Heart left ventricle (tissue), 16 donors: ENCODE measurements at places on chromosomes 11 and 22. TPM values are rescaled to one million over a fixed set of nuclear protein-coding genes. Genes with fewer than 3 reads are reported as not detected.
A peak's percentile ranks its signal among the peaks of the same experiment; 100 is the strongest.

The GLB1L3 gene
- polyA plus RNA-seq = not detected

The ADM2 gene
- polyA plus RNA-seq = 0.22 TPM

The FOLR2 gene
- polyA plus RNA-seq = 5.0 TPM

The BCR gene
- 12.6 TPM for polyA plus RNA-seq

The OR5W2 gene
- polyA plus RNA-seq = not detected

The PRODH gene
- polyA plus RNA-seq = 4.2 TPM

DNA sequence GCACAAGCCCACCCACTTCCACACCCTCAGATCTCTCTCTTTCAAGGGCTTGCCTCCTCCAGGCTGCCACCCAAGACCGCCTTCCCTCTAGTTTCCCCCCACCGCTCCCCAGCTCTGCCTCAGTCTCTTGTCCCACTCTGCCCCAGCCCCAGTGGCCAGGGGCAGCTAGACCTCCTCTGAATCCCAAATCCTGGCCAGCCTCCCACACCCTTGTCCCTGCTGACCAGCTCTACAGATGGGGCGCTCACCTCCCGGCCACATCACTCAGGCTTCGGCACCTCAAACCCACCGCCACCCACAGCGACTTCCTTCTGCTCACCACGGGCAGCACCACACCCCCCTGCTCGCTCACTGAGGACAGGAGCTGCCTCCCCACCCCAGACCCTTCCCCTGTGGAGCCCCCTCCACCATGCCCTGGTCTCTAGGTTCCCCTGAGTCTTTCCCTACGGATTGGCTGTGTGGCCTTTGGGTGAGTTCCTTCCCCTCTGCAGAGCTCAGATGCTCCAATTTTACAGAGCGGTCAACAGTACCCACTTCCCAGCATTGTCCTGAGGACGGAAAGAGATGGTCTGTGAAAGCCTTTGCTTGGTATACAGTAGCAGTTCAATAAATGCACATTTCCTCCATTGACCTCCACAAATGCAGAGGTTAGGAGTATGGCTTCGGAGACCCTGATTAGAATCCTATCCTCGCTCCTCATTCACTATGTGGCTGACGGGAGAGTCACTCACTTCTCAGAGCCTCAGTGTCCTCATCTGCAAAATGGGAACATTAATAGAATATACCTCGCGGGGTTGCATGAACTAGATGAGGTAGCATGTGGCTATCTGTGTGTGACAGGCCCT lies 11.5 kb upstream of the SPI1 start:
- H3K36me3 ChIP-seq = no peaks in the 10 kb centered on the region
- H3K27ac ChIP-seq = peak overlapping the region; percentile 22
- DNase-seq = peak; percentile 30
- H3K4me1 ChIP-seq = no peaks in the 10 kb centered on the region
- H3K4me3 ChIP-seq = peak overlapping the region; percentile 17
- no peaks in the 10 kb centered on the region for H3K27me3 ChIP-seq

- no peaks in the 10 kb centered on the region for H3K36me3 ChIP-seq
- H3K4me1 ChIP-seq = no peaks in the 10 kb centered on the region
- H3K27ac ChIP-seq = no peak overlapping the region
- H3K4me3 ChIP-seq = no peak overlapping the region
Observed at GRCh38 chr11:104692751-104693150, 205.5 kb downstream of the CASP12 start.

DNA sequence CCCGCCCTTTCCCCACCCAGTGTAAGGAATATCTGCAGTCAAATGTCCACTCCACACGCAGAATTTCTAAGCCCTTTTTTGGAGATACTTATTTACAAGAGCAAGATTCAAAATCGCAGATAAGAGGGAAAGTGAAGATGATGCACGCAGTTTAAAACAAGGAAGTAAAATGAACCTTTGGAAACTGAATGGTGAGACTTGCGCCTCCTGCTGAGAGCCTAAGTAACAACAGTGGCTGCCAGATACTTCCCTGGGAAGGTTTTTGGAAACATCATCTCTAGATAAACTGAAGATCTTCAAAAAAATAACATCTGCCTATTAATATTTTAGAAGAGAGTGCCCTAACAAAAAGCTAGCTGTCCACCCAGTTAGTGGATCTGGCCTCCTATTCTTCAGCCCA lies 963.1 kb upstream of the FAT3 start:
- H3K4me1 ChIP-seq = no peaks in the 10 kb centered on the region
- no peak for DNase-seq
- H3K27ac ChIP-seq = no peak overlapping the region
- H3K4me3 ChIP-seq = no peak overlapping the region
- H3K27me3 ChIP-seq = no peaks in the 10 kb centered on the region

DNA sequence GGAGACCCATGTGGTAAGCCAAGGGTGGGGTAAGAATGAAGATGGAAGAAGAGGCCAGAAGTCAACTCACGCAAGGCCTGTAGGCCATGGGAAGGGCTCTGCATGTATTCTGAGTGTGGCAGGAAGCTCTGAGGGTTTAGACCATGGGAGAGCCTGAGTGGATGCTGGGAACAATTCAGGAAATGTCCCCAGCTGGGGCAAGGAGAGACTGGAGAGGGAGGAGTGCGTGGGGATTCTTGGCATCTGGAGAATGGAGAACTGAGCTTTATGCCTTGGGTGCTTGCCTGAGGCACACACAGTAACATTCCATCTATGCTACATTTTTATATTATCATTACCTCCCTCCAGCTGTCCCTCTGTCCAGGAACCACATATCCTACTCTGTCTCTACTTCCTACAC lies 50.4 kb upstream of the CD82 start:
- no peak overlapping the region for H3K27ac ChIP-seq
- DNase-seq = no peak
- H3K4me3 ChIP-seq = no peak overlapping the region
- H3K4me1 ChIP-seq = peaks cover 13% of the 10 kb centered on the region

DNA sequence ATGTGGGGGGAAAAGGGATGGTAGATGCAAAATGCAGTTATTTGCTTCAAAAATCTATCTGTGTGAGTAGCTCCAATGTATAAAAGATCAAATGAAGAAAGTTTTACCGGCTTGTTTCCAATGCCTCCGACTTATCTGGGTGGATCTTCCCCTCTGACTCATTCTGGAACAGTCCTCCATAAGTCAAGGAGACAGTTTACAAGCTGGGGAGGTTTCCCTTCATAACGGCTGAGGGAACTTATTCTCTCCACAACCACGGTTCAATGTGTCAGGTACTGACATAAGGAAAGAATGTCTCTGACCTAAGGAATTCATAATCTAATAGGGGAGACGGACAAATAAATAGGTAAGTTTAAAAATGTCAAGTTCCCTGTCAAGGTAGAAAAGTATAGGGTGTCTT lies 49.7 kb upstream of the BIRC3 start:
- H3K4me1 ChIP-seq = peaks cover 14% of the 10 kb centered on the region
- no peak overlapping the region for H3K4me3 ChIP-seq
- H3K36me3 ChIP-seq = no peaks in the 10 kb centered on the region
- no peak for DNase-seq
- no peaks in the 10 kb centered on the region for H3K27me3 ChIP-seq

DNA sequence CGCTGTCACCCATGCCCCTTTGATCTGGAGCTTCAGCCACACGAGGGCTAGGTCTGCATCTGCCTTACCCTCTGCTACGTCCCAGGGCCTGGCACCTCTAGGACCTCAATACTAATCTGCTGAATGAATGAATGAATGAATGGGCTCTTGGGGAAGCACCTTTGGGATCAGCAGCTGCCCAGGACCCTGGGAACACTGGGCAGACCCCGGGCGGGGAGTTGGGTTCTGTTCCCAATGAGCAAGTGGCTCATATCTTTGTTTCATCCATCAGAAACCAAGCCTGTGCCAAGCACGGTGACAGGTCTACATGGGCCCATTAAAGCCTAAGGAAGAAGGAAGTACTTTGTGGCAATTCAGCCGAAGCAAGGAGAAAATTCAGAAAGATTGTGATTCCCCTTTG lies 41.5 kb upstream of the SHISAL1 start:
- H3K36me3 ChIP-seq = no peaks in the 10 kb centered on the region
- no peak overlapping the region for H3K4me3 ChIP-seq
- no peaks in the 10 kb centered on the region for H3K4me1 ChIP-seq
- DNase-seq = no peak

DNA sequence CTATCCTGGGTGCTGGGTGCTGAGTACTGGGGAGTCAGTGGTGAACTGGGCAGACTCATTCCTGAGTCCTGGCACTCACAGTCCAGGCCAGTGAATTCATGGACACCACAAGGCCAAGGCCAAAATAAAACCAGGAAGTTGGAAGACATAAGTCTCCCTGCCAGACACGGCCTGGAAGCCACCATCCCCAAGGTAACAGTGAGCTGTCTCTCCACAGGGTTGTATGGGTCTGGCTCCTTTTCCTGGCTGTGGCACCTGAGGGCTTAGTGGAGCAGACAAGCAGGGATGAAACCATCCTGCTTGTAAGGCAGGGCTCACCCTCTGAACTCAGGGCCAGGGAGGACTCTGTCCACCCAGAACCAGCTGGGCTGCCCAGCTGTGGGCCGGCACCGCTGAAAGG lies 54.7 kb upstream of the ALX4 start:
- no peaks in the 10 kb centered on the region for H3K27me3 ChIP-seq
- no peak overlapping the region for H3K4me3 ChIP-seq
- no peaks in the 10 kb centered on the region for H3K36me3 ChIP-seq
- no peaks in the 10 kb centered on the region for H3K4me1 ChIP-seq
- H3K27ac ChIP-seq = no peak overlapping the region

- H3K27ac ChIP-seq = no peak overlapping the region
- peaks cover 3% of the 10 kb centered on the region for H3K4me1 ChIP-seq
- no peaks in the 10 kb centered on the region for H3K36me3 ChIP-seq
- H3K4me3 ChIP-seq = no peak overlapping the region
- H3K27me3 ChIP-seq = no peaks in the 10 kb centered on the region
Observed at GRCh38 chr11:128190312-128190711, 397.0 kb downstream of the ETS1 start.

DNA sequence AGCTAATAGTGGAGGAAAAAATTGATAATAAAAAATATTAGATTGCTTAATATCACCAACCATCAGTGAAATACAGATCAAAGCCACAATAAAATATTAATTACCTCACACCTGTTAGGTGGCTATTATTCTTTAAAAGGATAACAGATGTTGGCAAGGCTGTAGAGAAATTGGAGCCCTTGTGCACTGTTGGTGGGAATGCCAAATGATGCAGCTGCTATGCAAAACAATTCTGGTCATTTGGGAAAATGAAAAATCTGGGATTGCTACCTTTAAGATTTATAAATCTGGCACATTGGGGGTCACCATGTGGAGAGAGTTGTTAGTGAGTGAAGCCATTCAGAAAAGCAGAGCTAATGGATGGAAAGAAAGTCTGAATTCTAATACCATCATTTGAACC lies 143.4 kb downstream of the FCHSD2 start:
- H3K27me3 ChIP-seq = no peaks in the 10 kb centered on the region
- no peak for DNase-seq
- H3K36me3 ChIP-seq = peaks cover 5% of the 10 kb centered on the region
- H3K4me3 ChIP-seq = no peak overlapping the region
- H3K4me1 ChIP-seq = peaks cover 4% of the 10 kb centered on the region

DNA sequence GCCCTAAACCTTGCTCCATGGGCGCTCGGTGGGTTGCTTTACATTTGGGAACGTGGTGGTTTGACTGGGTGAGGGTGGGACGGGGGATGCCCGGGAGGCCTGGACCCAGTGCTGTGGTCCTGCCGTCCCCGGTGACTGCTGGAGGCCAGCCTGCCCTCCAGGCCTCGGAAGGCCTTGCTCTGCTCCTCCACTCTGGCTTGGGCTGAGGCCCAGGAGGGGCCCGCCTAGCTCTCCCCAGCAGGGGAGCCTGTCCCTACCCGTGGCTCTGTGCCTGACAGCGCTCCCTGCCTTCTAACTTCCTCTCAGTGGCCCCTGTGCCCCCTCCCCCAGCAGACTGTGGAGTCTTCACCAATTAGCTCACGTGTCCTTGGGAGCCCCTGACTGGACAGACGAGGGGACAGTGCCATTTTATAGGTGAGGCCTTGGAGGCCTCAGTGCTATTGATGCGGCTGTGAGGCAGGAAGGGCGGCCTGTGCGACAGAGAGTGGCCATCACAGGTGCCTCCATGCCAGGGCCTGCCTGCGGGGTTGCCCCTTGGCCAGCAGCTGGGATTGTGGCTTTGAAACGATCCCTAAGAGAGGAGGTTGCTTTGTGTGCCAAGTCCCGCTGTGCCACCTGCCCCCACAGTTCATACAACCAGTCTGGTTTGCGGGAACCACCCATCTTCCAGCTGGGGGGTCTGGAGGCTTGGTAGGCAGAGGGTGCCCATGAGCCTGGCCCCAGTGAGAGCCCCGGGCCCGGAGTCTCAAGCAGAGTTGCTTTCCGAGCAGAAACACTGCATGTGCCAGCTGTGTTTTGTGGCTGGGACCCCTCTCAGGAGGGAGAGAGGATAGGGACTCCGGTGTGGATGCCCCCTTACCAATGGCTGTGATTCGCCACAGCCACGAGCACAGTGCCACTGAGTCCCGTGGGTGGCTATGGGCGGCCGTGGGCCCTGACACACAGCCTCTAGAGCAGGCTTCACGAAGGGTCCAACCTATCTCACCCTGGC lies 17.7 kb downstream of the TPCN2 start:
- no peak overlapping the region for H3K4me3 ChIP-seq
- H3K27ac ChIP-seq = no peak overlapping the region
- H3K4me1 ChIP-seq = peaks cover 23% of the 10 kb centered on the region
- peaks cover 2% of the 10 kb centered on the region for H3K36me3 ChIP-seq
- no peaks in the 10 kb centered on the region for H3K27me3 ChIP-seq
